Gastroesophageal sphincter (tissue), 4 donors: ENCODE measurements at places on chromosomes 2 and 18.

DNA sequence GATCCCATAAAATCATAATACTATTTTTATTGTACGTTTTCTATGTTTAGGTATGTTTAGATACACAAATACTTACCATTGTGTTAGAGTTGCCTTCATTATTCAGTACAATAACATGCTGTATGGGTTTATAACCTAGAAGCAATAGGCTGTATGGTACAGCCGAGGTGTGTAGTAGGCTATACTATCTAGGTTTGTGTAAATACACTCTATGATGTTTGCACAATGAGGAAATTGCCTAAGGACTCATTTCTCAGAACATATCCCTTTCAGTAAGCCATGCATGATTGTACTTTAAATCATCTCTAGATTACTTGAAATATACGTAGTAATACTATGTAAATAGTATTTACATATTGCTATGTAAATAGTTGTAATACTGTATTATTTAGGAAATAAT lies 156.7 kb downstream of the CDCA7 start:
- ATAC-seq = no peak

GRCh38 chr2:237383991-237384671 lies 29.8 kb downstream of the COL6A3 start:
- ATAC-seq = peak; percentile 65

DNA sequence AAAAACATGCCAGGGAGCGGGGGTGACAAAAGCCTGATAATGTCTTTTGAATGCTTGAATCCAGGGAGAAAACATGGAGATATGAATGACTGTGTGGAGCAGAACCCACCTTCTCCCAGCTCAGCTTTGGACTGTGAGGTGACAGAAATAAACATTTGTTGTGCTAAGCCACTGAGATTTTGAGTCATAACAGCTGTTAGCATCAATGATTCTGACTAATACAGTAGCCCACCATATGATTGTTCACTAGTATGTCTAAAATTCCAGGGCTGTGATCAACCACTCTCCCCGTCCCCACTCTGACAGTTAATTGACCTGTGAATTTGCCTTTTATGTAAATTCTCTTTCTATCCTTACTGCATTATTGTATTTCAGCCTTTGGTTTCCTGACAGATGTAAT lies 69.1 kb downstream of the PDK1 start:
- no peak for ATAC-seq

DNA sequence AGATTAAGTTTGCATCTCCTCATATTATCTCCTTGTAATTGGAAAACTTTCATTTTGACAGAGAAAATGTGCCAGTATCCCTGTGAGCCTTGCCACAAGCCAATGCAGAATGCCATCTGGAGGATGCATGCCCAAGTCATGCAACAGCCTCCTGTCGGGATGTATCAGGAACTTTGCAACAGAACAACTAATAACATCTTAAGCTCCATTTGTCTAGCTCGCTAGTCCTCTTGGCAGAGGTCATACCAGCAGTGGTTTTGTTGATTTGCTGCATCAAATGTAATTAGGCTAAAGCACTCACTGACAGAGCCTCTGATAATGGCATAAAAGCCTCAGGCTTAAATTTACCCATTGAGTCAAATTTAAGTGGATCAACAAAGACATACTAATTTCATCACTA lies 125.8 kb downstream of the UBE2E3 start:
- no peak for ATAC-seq

DNA sequence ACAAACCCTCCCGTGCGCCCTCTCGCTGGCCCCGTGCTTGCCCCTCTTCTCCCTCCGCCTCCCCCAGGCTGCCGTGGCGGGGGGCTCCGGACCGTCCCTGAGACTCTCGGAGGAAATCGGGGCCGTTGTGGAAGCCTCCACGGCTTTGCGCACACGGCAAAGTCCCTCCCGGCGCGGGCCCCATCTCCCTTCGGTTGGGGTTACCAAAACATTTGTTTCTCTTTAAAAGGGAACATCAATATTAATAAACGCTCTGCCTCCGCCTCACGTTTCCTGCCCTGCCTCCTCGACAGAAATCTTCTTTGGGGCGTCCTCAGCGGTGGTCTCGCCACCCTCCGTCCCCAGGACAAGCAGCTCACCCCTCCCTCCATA lies 3.8 kb downstream of the PAX3 start:
- no peak for ATAC-seq
